Esophagus squamous epithelium (tissue), 5 donors: ENCODE measurements at places on chromosomes 7 and 10. TPM values are rescaled to one million over a fixed set of nuclear protein-coding genes. Genes with fewer than 3 reads are reported as not detected.

The CDCA7L gene
- 16.2 TPM for total RNA-seq

The CRPPA gene
- total RNA-seq, result 1.9 TPM

The ENTPD1 gene
- 10.3 TPM for total RNA-seq

The TMEM26 gene
- total RNA-seq, result 0.38 TPM

The GIMAP6 gene
- 20.3 TPM for total RNA-seq

The MRLN gene
- total RNA-seq, result not detected

The SLC13A1 gene
- not detected for total RNA-seq

The PLXNA4 gene
- 7.1 TPM for total RNA-seq

The CPVL gene
- total RNA-seq, result 3.9 TPM

The FBXO24 gene
- total RNA-seq, result not detected

The GRM8 gene
- total RNA-seq, result not detected

The MACC1 gene
- total RNA-seq, result 32.8 TPM

The HSPA12A gene
- 5.9 TPM for total RNA-seq

The AKR1C1 gene
- total RNA-seq, result 166 TPM

The BTAF1 gene
- total RNA-seq, result 20.8 TPM

The TMEM196 gene
- not detected for total RNA-seq

The VGF gene
- not detected for total RNA-seq

The CYP3A7 gene
- total RNA-seq, result not detected

The TAS2R41 gene
- total RNA-seq, result not detected

The WDR86 gene
- total RNA-seq, result 2.2 TPM

The OPN1SW gene
- not detected for total RNA-seq

The CNPY1 gene
- not detected for total RNA-seq

The DNAJC12 gene
- not detected for total RNA-seq

The ASIC3 gene
- total RNA-seq, result 0.40 TPM

The RGR gene
- total RNA-seq, result 0.57 TPM

The HPS6 gene
- total RNA-seq, result 23.7 TPM

The LAMB1 gene
- 39.7 TPM for total RNA-seq

The PAX4 gene
- total RNA-seq, result not detected

The TMEM184A gene
- total RNA-seq, result 138 TPM

The SRRM3 gene
- 13.4 TPM for total RNA-seq

The CFAP70 gene
- 0.22 TPM for total RNA-seq
